Retina (tissue), 1 donor: ENCODE measurements at places on chromosomes 12 and 14.

DNA sequence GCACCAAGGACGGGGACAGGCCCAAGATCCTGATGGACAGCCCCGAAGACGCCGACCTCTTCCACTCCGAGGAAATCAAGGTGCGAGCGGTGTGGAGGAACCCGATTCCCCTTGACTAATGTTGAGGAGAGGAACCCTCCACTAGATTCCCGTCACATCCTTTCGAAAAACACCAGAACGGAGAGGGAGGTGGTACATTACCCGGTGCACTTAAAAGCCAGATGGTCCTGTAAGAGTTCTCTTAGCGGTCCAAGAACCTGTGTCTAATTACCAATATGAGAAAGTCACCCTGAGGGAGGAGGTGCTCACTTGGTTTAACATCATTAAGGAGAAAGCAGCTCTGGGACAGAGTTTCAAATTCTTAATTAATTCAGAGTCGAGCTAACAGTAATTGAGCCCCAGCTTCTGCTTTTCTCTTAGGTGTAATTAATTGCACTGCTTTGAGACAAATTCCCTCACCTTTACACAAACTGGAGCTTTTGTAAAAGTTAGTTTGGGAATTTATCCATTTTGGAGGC, 450 bp downstream of the PRKAB1 start:
- no peak for DNase-seq

DNA sequence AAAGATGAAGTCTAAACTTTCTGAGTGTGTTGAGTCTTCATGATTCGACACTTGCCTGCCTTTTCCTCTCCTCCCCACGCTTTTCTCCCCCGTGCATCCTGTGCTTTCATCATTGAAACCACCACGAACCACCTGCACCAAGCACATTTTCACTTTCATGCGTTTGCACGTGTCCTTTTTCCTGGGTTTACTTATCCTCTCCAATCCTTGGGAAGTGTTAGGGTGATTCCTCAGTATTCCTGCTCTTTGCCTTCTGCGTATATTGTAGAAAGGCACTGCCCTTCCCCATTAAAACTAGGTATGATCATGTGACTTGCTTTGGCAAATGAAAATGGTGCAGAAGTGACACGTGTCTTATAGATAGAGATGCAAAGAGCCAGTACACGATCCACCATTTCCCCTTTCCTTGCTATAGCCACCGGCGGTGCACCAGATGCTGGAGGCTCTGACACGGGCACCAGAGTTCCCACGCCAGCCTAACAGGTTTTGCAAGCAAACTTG, 106.6 kb downstream of the BRMS1L start:
- no peak for DNase-seq

DNA sequence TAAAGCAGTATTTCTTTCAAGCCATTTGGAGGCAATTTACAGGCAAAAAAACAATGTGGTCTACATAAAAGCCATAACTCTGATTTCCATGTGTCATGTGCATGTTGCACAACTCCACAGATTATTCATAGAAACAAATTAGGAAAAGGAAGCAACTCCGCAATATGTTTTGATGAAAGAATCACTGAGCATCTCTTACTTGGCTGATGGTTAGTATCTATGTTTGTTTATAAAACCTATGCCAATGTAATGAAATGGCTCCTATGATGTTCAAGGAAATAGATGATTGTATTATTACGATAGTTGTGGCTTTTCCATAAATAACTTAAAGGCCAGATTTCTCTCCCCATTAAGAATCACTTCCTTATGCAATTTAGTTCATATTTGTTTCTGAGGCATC, 373.7 kb downstream of the CCDC91 start:
- DNase-seq: no peak

- DNase-seq: no peak
These were observed 39.7 kb downstream of the PSMA6 start for GRCh38 chr14:35331605-35332516.

GRCh38 chr12:123064885-123065619, 84.6 kb downstream of the ARL6IP4 start:
- no peak for DNase-seq

DNA sequence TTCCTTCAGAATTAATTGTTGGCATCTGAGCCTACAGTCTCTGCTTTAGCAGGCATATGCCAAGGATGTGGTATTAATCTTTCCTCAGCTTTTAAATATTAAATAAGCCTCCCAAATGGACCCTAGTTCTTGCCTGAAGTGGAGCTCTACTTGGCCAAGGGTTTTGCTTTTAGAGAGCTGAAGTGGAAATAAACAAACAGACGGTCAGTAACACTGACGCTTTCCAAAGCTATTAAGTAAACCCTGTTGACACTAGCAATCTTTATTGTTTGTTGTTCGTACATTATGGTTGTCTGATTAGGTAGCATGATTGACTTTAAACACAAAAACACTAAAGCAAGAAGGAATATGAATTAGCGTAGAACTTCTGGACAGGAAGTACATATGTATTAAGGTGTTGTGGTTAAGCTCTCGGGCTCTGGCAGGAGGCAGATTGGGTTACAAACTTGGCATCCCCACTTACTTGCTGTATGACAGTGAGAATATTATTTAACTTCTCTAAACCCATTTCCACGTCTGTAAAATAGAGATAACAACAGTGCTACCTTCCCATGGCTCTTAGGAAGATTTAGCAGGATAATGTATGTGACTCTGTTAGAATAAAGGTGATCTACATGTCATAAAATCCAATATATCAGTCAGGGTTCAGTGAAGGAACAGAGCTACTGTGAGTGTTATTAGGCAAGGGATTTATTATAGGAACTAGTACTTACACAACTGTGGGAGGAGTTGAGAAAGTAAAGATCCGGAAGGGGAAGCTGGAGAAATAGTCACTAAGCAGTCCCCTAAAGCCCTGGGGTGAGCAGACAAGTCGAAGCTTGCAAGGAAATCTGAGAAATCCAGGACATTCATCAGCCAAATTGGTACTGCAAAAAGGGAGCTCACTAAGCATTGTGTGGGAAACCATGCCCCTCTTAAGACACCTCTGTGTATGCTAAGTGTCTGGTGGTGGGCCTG, 92.2 kb upstream of the ATF7IP start:
- DNase-seq: no peak

- no peak for DNase-seq
These were observed 289.1 kb downstream of the CACNA1C start for GRCh38 chr12:2341871-2342270.

- no peak for DNase-seq
These were observed 13.1 kb downstream of the PTPRR start for GRCh38 chr12:70907412-70907811.

DNA sequence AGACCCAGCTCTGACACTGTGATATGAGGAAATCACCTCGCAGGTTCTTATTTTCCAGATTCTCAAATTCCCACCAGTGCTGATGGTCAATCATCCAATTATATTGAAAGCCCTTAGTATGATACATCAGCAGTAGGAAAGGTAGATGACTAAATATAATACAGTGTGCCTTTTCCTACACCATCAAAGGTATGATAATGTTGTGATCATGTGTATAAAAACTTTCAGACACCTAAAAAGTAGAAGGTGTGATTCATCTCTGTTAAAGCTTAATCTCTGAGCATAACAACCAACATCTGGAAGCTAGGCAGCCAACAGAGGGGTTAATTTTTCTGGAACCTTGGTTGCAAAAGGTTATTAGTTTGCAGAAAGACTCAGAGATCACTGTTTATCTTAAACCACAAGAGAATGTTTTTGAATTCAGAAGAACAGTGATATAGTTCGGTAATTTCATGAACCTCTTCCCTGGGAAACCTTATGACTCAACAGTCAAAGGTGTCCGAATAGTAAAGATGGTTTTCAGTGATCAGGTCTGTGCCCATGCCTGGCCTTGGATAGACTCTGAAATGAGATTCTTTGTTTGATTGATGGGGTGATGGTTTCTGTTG, 122.5 kb downstream of the ETV6 start:
- DNase-seq: no peak

GRCh38 chr12:2453076-2453760, 341.6 kb upstream of the FKBP4 start:
- no peak for DNase-seq

GRCh38 chr12:108312693-108313189, 26.4 kb downstream of the CMKLR1 start:
- DNase-seq: no peak

DNA sequence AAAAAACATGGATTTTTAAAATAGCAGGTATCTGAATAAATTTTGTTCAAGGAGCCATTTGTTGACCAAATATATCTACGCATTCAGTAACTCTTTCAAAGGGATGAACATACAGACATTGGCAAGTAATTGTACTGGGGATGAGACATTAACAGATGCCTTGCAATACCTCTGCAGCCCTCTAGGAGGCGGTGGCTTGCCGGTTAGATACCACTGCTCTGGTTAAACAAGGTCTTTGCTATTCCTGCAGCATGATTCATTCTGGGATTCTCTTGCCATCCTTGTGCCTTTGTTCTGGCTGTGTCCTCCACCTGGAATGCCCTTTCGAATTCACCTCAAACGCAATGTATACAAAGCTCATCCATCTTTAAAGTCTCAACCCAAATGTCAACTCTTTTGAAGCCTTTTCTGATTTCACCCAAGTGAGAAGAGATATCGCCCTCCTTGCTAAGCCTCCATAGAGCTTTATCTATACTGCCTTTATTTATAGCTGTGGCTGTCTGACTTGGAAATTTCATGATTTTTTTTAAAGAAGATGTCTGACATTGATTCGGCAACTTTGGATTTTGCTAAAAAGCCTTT, 131.0 kb upstream of the SRRM4 start:
- no peak for DNase-seq

GRCh38 chr14:75614179-75614578, 35.8 kb downstream of the FLVCR2 start:
- no peak for DNase-seq

DNA sequence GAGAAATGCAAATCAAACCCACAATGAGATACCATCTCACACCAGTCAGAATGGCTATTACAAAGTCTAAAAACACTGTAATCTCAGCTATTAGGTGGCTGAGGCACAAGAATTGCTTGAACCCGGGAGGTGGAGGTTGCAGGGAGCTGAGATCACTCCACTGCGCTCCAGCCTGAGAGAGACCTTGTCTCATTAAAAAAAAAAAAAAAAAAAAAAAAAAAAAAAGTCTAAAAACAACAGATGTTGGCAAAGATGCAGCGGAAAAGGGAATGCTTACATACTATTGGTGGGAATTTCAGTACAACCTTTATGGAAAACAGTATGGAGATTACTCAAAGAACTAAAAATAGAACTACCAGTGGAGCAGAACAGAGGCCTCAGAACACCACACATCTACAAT, 19.0 kb upstream of the ATF7 start:
- no peak for DNase-seq

- DNase-seq: no peak
These were observed 23.6 kb downstream of the NR1H4 start for GRCh38 chr12:100497105-100497795.

- DNase-seq: no peak
These were observed 88.7 kb downstream of the PPP2R5E start for GRCh38 chr14:63454436-63454835.

- no peak for DNase-seq
These were observed 113.2 kb downstream of the DPF3 start for GRCh38 chr14:72780751-72781150.

DNA sequence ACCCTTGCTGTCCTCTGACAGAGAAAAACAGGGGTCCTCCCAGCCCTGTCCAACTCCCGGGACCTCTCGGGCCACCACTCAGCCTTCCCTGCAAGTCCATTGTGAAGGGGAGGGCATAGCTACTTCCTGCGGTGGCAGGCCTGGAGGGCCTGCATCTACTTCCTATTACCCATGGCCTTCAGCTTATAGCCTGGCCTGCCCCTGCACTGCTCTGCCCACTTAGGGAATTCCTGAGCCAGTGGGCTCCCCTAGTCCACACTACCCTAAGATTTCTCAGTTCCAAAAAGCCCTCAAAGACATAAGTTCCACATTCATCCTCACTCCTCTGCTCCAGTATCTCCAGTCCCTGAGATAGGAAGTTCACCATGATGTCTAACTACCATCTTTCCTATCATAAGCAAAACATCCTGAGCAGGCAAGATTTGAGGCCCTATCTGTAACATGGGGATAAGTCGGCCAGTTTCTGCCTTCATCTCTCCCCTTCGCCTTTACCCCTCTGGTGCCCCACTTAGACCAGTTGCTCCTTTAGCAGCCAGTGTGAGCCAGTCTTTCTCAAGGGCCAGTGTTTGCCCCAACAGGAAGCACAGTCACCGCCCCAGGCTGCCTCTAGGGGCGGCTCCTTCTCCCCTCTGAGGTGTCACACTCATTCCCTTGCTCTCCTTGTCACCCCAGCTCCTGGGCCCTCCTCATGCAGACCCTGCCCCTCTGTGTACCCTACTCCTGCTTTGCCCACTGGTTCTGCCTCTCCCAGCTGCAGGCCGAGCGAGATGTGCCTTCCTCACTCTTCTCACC, 10.9 kb downstream of the HDAC7 start:
- DNase-seq: no peak

GRCh38 chr12:12890543-12891079, 751 bp upstream of the GPRC5A start:
- DNase-seq: no peak

DNA sequence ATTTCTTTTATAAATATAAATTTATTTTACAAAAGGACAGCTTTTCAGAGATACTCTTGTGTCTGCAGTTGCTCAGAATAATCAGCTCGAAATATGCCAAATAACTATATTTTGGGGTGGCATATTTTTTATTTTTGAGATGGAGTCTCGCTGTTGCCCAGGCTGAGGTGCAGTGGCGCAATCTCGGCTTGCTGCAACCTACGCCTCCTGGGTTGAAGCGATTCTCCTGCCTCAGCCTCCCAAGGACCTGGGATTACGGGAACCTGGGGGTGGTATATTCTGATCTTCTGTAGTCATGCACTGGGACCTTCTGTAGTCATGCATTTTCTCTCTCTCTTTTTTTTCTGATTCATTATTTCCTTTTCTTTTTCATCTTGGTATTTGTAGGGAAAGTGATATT, 135.0 kb upstream of the AMIGO2 start:
- DNase-seq: no peak

DNA sequence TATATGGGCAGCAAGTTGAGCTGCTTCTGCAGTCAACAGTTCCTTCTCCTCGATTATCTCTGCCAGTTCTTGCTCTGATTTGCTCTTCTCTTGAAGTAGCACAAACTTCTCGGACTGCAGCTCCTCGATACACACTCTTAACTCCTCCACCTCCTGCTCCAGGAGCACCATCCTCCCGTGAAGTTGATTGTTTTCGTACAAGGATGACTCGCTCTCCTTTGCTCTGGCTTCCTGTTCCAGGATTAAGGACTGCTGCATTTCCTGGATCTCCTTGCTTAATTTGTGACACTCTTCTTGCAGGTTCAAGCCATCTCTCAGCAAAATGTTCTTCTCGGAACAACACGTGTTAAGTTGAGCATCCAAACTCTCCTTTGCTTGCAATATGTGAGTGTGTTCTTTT, 56.2 kb upstream of the VPS33A start:
- no peak for DNase-seq
